ENCODE measurements at places on chromosomes 7 and 10. TPM values are rescaled to one million over a fixed set of nuclear protein-coding genes. Genes with fewer than 3 reads are reported as not detected.

PLAC9 gene
- 60.6 TPM for total RNA-seq

VWDE gene
- 0.16 TPM for total RNA-seq

CH25H gene
- 0.26 TPM for total RNA-seq

SPAG6 gene
- not detected for total RNA-seq

TMEM225B gene
- 1.3 TPM for total RNA-seq
